ENCODE measurements at places on chromosomes 12 and 14.
A peak's percentile ranks its signal among the peaks of the same experiment; 100 is the strongest.

DNA sequence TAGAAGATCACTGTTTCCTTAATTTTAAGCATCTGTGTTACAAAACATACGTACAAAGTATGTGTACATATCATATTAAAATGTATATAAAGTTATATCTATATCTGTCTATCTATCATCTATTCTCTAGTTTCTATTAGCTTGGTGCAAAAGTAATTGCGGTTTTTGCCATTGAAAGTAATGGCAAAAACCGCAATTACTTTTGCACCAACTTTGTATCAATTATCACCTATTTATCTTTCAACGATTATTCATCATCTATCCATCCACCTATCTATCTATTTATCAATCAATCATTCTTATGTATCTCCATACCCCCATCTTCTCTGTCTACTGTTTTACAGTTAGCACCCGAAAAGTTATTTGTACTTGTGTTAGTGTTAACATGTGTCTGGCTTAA lies 447.6 kb downstream of the NRXN3 start:
- no peak for DNase-seq

DNA sequence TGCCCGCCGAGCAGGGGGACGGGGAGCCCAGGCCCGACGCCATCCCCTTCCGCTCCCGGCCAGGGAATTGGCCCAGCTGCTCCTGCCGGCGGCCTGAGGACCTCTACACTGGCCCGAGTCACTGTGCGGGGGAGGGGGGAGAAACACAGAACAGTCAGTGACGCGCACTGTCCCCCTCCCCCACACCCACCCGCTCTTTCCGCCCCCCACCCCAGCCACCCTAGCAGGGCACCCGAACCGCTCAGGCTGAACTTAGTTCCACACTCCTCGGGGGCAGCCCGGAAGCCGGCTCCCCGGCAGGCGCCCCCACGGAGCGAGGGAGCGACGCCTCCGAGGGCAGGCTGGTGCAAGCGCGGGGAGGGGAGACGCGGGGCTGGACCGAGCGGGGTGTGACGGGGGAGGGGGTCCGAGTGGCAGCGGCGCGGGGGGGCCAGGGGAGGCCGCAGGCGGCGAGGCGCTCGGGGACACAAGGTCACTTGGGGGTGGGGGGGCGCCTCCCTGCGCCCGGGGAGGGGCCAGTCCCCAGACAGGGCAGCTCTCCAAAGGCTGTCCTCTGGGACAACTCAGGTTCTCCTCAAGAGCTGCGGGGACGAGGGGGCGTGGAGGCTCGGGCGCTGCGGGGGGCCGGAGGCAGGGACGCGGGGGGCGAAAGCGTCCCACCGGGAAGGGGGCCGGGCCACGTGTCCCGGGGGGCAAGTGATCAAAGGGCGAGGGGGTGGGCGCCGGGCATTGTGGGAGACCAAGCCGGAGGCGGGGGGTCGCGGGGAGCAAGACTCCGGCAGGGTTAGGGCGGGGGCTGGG lies 648 bp downstream of the CHD4 start:
- peak; percentile 55 for DNase-seq

DNA sequence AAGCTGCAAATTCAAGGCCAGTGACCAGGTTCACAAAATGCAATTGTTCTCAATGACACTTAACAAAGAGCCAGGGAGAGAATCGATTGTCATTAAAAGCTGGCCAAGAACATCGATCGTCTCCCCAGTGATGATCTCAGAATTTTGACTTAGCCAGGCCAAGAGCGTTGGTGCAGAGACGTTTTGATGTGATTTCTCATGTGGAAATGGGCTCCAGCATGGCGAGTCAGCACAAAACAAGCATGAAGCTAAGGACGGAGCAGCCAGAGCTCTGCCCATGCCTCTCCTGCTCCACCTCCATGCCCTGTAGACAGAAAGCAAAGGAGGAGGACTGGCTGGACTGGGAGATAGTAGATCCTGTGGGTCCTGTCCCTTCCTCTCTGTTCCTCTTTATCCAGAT lies 270.8 kb downstream of the FOXN3 start:
- no peak for DNase-seq

DNA sequence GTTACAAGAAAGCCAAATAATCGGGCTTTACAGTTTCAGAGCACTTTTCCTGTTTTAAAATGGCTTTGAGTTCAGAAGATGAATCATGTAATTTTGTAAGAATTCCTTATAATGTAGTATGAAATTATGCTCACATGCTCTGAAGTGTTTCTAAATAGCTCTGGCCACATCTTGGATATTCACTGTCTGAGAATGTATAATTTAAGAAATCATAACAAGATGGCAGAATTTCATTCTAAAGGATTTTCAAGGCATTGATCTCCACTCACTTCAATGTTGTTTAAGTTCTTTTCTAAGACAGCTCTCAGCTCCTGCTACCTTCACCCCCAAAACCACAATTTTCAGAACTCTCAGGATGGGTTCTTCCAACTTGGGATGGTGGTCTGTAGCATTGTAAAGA lies 180.1 kb downstream of the DACT1 start:
- no peak for DNase-seq

GRCh38 chr12:108933949-108934348 lies 54.1 kb downstream of the DAO start:
- no peak for DNase-seq

GRCh38 chr14:67928375-67928774 lies 108.8 kb downstream of the RAD51B start:
- DNase-seq, result no peak

- DNase-seq, result no peak
Observed at GRCh38 chr12:6899837-6900519, 4.6 kb upstream of the LRRC23 start.

- DNase-seq, result no peak
Observed at GRCh38 chr14:83624541-83624940, 1905.4 kb upstream of the FLRT2 start.

DNA sequence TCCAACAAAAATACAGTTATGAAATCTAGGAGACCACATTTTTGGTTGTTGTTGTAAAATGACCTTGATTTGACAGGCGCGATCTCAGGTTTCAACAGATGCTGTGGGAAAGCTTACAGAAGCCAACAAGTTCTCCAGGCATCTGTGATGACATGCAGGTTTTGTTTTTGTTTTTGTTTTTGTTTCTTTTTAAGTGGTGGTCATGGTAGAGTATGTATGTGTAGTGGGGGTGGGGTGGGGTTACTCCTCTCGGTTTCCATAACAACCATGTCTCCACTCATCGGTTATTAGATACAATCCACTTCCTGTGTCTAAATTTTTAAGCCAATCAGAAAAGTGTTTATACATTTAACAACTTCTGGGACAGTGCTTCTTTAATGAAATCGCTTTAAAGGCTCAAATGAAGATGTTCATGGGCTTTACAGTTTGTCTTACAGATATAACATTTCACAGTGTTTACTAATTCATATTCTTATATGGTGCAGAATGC lies 199.9 kb upstream of the FOXN3 start:
- peak; percentile 37 for DNase-seq

GRCh38 chr14:24678801-24679247 lies 44.8 kb upstream of the GZMB start:
- peak; percentile 77 for DNase-seq

DNA sequence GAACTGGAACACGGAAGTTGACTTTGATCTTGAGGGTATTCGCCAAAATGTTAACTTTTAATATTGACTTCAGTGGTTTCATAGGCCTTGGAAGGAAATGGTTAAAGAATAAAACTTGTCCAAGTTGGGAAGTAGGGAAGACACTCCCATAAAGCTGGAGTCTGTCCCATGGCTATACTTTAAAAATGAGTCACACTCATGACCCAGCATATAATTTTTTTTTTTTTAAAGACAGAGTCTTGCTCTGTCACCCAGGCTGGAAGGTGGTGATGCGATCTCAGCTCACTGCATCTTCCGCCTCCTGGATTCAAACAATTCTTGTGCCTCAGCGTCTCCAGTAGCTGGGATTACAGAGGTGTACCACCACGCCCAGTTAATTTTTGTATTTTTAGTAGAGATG lies 19.6 kb downstream of the TMPRSS12 start:
- no peak for DNase-seq

GRCh38 chr12:42213954-42214426 lies 24.1 kb downstream of the YAF2 start:
- DNase-seq, result no peak

GRCh38 chr12:31308116-31308515 lies 17.8 kb downstream of the SINHCAF start:
- no peak for DNase-seq

GRCh38 chr14:100680439-100681051 lies 46.1 kb upstream of the DLK1 start:
- no peak for DNase-seq

DNA sequence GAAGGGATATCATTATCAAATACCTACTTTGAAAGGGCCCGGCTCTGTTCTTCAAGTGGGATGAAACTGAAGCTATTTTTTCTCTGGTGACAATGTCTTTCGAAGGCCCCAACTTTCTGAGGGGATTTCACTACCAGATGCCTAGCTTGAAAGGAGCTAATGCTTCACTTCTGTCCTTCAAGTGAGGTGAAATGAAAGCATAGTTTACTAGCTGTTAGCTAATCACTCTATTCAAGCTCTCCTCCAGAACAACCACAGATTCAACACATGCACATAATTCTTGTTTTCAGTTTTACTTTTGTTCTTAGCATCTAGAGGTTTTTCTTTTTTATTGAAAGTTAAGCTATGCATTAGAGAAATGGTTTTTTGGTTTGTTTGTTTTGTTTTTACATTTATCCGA lies 571.4 kb downstream of the NOVA1 start:
- DNase-seq, result no peak

DNA sequence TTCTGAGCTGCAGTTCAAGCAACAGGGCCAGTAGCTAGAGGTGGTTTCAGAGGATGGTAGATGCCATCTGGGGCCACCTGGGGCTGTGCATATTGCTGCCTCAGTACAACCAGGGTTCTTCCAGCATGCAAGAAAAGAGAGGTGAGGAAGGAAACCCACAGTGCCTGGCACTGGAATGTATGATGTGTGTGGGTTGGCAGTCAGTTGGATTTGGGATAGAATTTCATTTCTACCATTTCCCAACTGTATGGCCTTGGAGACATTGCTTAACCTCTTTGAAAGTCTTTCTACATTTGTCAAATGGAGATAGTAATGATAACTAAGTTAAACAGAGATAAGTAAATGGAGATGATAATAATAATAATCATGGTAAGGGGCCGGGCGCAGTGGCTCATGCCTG lies 10.2 kb upstream of the LRRC10 start:
- DNase-seq, result no peak

DNA sequence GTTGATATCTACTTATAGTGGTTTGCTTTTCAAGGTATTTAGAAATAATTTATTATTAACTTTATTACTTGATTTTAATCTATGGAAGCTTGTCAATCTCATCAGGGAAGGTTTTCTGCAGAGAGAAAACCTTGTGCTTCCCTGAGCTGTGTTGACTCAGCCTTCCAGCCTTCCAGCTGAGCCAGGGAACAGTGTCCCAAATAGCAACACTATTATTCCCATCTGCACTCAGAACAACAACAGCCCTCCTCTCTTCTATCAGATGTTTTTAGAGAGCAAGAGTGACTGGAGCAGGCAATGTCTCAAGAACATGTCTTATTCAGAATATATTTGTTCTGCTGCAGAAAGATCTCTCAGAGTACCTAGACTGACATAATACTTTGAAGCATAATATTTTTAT lies 389.9 kb upstream of the GARIN6 start:
- DNase-seq, result no peak

DNA sequence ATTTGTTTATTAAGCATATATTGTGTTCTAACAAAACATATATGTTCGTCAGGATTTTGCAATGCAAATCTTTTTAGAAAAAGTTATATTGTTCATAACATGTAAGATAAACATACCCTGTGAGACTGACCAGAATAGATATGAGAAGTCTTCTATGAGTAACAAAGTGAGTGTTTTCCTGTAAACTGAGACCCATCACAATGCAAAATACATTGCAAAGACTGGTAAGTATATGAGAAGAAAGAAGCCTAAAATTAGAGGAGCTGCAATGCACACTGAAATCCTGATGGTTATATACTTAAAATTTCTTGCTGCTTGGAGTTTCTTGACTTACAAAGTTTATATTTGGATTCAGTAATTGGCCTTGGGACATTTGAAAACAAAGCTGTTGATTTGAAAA lies 6.0 kb downstream of the HMGA2 start:
- DNase-seq, result no peak

DNA sequence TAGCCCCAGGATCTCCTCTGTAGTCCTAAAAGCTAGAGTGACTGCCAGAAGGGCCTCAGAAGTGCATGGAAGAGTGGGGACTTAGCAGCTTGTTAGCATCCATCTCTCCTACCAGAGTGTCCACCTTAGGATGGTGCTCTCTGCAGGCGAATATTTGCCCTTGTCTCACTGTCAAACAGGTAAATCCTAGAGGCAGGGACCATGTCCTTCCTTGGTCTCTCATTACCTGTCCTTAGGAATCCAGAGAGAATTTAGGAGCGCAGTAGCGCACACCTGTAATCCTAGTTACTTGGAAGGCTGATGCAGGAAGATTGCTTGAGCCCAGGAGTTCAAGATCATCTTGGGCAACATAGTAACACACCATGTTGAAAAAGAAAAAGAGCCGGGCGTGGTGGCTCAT lies 21.4 kb downstream of the AGAP2 start:
- DNase-seq, result no peak

GRCh38 chr14:60722357-60723115 lies 1.6 kb downstream of the SIX4 start:
- DNase-seq, result no peak

- no peak for DNase-seq
Observed at GRCh38 chr12:41304526-41304925, 116.4 kb downstream of the PDZRN4 start.

DNA sequence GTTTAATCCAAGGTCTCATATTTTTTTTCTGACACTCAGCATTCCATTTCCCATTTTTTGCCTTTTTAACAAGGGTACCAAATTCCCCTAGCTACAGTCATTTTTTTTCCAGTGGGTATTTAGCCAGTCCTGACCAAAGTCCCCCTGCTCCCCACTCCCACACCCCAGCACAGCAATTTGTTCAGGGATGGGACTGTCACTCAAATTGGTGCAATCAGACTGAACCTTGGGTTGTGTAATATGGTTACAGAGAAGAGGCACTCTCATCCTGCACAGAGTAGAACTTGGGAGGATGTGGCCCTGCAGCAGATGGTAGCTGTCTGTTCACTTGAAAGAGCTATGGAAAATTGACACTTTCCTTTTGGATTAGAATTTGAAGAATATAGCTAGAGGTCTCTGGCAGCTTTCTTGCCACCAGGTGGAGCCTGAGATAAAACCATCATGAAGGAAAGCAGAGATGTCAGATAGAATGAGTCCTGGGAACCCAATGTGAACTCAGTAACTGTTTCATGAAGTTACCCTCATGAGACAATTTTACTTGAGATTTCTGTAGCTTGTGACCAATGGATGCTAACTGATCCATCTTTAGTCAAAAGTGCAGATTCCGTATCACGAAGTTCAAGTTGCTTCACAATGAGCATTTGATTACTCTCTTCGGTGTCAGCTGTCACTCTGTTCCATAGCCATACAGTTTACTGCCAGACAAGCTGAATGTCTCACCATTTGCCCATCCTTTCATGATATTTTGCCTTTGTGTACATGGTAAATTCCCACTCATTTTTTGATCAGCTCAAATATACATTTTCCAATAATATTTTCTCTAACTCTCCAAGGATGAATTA lies 394.0 kb upstream of the SYT1 start:
- DNase-seq, result no peak

GRCh38 chr12:25962932-25963525 lies 4.5 kb downstream of the RASSF8 start:
- no peak for DNase-seq

Measured in NK-92 treated with Interleukin-12 subunit alpha and Interleukin-12 subunit beta, amount 100 ng/mL, for 24 hours (cell line).